Mucosa of gallbladder (tissue), 1 donor: ENCODE measurements at places on chromosomes 6 and 20. TPM values are rescaled to one million over a fixed set of nuclear protein-coding genes. Genes with fewer than 3 reads are reported as not detected.

DNA sequence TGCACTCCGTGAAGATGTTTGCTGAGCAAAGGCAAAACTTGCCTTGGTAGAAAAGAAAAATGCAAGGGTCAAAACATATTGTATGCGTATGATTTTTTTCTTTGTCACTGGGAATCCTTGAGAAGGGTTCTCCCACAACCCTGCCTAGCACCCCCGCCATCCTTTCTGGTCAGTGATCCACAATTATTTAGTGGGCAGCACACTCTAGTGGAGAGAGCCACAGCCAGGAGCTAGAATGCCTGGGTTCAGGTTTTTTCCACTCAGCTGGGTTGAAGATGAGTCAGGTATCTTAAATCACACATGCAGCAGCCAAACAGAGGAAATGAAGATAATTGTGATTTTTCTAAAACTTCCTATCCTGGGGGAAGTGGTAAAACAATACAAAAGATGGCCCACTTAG lies 243.1 kb downstream of the PKHD1 start:
- no peak for DNase-seq

The ADTRP gene
- total RNA-seq, result 0.69 TPM

The PNLDC1 gene
- total RNA-seq, result 0.23 TPM

The FERMT1 gene
- 9.2 TPM for total RNA-seq
